ENCODE measurements at places on chromosomes 4 and X.

- DNase-seq = no peak
These were observed 46.9 kb upstream of the SMARCAD1 start for GRCh38 chr4:94160774-94161173.

DNA sequence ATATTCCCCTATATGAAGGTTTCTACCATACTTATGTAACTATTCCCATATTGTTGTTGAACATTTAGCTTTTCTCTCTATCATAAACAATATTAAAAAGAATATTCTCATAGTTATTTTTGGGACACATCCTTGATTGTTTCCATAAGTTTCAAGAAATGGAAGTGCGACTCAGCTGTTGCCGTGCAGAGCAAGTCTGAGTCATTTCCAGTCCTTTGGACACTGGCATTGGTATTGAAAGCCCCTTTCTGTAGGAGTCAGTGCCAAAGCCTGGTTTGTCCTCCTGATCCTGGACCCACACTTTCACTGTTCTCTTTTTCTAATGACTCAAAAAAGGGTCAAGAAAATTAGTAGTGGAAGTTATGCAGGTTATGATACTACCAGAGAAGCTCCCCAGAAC is 108.3 kb upstream of the DIAPH2 start:
- no peak for DNase-seq

GRCh38 chr4:15648600-15648999 is 6.6 kb downstream of the FBXL5 start:
- no peak for DNase-seq

- no peak for DNase-seq
These were observed 95.2 kb upstream of the RPS6KA3 start for GRCh38 chrX:20361890-20362262.

- no peak for DNase-seq
These were observed 38.4 kb downstream of the GPRIN3 start for GRCh38 chr4:89269121-89269666.

DNA sequence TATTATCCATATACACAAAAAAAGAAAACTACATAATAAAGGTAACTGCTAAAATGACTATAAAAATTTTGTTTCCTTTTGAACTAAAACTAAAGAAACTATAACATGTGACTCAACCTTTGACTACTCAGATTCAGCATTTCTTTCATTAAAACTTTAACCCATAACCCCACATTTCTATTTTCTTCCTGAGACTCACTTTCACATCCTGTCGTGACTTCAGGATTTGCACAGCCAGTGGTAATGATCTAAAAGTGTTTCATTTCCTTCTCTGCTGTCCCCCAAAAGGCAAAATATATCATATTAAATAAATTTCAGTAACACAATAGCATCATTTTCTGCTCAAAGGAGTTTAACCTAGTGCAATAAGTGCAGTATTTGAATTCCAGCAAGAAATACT is 1022.4 kb upstream of the DIAPH2 start:
- no peak for DNase-seq

- DNase-seq = no peak
These were observed 5.0 kb downstream of the FGF2 start for GRCh38 chr4:122831515-122832196.

DNA sequence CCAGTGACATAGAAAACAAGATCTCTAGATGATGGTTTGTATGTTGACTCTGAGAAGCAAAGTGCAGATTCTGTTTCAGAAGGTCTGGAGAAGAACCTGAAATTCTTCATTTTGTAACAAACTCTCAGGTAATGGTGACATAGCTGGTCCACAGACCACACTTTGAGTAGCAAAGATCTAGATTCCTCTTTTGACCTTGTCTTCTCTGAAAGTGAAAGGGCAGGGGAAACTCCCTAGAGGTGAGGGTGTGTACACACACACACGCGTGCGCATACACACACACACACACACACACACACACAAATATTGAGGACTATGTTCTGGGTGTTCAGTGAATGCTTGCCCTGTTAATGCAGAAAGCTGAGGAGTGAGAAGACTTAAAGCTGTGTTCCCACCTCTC is 110.1 kb downstream of the NHSL2 start:
- no peak for DNase-seq

GRCh38 chr4:8135666-8136065 is 22.9 kb downstream of the ABLIM2 start:
- no peak for DNase-seq

GRCh38 chr4:90842960-90843359 is 715.8 kb downstream of the CCSER1 start:
- no peak for DNase-seq

DNA sequence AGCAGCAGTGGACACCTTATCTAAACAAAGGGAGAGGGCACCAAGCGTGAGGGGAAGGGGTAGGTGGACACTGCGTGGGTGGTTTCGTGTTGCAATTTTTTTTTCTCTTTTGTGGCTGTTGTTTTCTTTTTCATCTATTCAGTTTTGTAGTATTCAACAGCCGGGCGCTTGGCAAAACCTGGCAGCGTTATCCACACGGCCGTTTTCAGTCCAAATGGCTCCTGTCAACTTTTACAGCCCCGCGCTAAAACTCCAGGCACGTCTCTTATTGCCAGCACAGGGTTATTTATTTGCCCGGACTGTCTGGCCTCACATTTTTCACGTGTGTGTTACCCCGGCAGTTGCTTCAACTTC is 192.2 kb downstream of the BCOR start:
- no peak for DNase-seq

GRCh38 chrX:27890611-27891010 is 82.8 kb downstream of the MAGEB10 start:
- DNase-seq = no peak

GRCh38 chr4:161404346-161405110 is 759.3 kb downstream of the FSTL5 start:
- DNase-seq = no peak

- no peak for DNase-seq
These were observed 153.8 kb downstream of the AREG start for GRCh38 chr4:74598611-74599325.

- no peak for DNase-seq
These were observed 23.1 kb downstream of the LGI2 start for GRCh38 chr4:25007598-25007997.

All from NCI-H82 (cell line).